ENCODE measurements at places on chromosomes 3 and 15.

DNA sequence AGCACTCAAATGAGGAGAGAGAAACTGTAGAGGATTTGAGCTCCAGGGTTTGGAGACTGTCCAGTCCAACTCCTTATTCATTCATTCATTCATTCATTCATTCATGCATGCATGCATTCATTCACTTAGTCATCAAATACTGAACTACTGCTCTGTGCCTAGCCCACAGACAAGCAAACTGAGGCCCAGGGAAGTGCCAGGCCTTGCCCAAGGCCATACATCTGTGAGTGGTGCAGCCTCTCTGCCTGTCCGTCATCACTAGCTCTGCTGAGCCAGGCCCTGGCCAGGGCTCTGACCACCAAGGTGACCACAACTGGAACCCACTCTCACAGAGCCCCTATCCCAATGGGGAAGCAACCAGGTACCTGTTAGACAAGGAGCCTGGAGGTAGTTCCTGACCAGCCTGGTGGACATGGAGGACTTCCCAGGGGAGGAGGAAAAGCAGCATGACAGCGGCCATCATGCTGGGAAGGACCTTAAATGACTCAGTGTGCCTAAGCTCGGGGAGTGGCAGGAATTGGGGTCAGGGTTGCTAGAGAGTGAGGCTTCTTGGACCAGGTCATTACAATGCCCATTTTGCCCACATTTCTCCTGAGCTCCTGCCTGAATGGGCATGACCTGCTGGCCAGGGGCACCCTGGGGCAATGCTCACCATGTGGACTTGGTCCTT lies 27.5 kb upstream of the RPL29 start:
- DNase-seq: no peak

GRCh38 chr3:184016169-184016570 lies 1.5 kb downstream of the ABCC5 start:
- no peak for DNase-seq

GRCh38 chr15:54321426-54321825 lies 343.2 kb downstream of the UNC13C start:
- DNase-seq: no peak

DNA sequence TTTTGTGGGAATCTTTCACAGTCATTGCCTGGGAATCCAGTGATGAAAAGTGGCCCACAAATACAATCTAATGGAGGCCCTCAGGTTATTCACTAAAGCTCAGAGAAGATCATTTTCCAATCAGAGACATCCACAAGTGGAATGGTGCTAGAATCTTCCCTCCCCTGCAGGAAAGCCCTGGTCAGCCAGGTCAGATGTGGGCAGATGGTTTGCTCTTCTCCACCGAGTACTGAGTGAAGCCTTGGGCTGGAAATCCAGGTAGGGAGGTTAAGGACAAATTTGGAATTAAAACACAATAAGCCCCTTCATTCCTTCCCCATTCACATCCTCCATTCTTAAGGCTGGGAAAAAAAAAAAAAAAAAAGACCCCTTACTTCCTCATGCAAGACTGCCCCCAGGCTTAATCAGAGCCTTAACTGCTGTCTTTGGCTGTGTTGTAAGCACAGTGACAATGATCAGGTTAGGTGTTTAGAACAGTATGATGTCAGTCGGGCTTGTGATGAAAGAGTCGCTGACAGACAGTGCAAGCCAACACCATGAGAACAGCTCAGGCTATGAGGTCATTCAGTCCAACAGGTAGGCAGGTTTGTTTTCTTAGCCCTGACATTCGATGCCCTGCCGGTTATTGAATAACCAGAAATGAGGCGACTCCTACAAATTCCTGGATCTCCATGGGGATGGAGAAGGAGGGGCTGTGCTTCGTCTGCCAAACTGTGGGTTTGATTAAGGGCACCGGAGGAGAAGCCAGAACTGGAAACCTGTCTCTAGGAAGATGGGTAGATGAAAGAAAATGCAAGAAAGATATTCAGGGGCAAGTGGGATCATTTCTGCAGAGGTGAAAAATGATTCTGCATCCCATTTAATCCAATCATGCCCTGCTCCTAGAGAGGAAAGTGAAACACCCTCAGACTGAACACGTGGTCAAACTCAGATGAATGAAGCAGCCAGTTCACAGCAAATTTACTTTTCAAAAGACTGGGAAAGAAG lies 23.5 kb upstream of the HES1 start:
- DNase-seq: no peak

DNA sequence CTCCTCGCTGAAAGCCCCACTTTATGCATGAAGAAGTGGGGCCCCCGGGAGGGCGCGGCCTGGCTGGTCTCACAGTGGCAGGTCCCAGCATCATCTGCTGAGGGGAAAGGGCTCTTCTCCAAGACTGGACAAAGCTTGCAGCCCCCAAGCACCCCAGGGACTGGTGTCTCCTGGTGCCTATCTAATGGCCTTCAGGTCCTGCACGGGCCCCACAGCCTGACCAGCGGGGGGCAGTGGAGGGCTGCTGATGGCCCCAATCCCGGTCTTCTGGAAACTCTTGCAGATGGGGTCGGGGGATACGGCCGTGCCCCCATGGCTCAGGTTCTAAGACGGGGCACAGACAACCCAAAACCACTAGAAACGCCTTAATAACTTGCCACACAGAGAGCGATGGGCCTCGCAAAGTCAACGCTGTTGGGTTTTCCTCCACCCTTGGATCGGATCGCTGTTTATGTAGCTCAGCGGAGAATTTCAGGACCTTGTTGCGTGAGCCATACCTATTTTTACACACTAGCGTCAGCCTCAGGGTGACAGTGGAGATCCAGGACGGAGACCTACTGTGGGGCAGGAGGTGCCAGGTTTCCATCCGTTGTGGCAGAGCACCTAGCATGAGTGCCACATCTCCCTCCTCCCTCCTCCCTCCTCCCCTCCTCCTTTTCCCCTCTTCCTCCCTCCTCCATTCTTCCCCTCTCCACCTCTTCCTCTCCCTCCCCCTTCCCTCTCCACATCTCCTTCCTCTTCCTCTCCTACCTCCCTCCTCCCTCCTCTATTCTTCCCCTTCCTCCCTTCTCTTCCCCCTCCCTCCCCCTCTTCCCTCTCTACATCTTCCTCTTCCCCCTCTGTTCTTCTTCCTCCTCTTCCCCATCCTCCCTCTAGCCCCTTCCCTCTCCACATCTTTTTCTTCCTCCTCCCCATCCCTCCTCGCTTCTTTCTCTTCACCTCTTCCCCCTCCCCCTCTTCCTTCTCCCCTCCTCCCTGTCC lies 79.3 kb upstream of the ALDH1L1 start:
- no peak for DNase-seq

GRCh38 chr15:101113114-101114005 lies 138.5 kb downstream of the CHSY1 start:
- no peak for DNase-seq

- DNase-seq: no peak
Observed at GRCh38 chr3:48715174-48715800, 1.7 kb downstream of the IP6K2 start.

DNA sequence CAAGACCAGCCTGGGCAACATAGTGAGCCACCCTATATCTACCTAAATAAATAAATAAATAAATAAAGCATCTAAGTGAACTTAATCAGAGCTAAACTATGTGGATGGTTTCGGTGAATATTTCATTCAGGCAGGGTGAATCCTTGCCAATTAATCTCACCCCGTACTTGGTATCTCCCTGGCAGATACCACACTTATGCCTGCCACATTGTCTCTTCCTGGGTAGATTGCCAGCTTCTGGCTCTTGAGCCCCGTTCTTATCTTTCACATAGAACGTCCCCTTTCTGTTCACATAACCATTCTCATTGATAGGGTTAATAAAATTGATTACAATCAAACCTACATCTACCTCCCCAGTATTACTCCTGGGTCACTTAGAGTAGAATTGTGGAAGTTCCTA lies 7.0 kb downstream of the SNAP23 start:
- no peak for DNase-seq

GRCh38 chr3:46708401-46709156 lies 7.4 kb downstream of the TMIE start:
- no peak for DNase-seq

GRCh38 chr15:26690778-26691177 lies 82.1 kb downstream of the GABRB3 start:
- no peak for DNase-seq

GRCh38 chr3:139772539-139773500 lies 95.0 kb upstream of the NMNAT3 start:
- DNase-seq: no peak

DNA sequence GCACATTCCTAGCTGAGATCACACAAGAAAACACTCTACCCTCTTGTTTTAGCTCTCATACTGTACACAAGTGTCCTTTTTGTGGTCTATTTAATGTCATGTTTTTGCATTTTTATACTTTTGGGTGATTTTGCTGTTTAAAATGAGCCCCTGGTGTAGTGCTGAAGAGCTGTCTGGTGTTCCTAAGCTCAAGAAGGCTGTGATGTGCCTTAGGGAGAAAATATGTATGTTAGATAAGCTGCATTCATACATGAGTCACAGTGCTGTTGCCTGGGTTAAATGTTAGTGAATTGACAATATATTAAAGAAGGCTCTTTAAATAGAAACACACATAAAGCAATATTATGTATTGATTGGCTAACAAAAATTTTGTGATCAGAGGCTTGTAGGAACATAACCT lies 387.4 kb upstream of the C2CD4B start:
- DNase-seq: no peak

DNA sequence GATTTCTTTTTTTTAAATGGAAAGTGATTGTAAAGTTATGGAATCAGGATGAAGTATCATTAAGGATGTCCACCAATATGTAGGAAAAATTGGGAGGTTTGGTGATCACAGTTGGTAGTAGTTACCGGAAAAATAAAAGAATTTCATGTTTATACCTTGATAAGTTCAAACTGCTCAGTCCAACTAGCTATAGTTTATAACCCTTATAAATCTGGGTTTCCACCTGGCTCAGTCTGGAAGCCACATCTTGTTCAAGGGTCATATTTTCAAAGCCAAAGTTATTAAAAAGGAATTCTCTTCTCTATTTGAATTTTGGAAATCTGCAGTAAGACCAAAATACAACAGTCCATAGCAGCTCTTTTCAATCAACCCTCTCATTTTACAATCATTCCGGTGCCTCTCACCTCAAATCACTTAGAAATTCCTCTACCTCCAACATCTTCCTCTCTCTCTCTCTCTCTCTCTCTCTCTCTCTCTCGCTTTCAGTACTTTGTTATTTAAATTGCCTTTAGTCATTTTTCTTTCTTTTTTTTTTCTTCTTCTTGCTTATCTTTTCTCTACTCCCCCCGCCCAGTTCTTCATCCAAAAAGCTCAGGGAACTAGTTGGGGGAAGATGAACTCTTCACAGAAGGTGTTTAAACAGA lies 186.2 kb upstream of the TBC1D5 start:
- no peak for DNase-seq

GRCh38 chr3:164620423-164620822 lies 457.9 kb downstream of the SI start:
- no peak for DNase-seq

- no peak for DNase-seq
Observed at GRCh38 chr15:68515371-68516095, 63.3 kb upstream of the CORO2B start.

DNA sequence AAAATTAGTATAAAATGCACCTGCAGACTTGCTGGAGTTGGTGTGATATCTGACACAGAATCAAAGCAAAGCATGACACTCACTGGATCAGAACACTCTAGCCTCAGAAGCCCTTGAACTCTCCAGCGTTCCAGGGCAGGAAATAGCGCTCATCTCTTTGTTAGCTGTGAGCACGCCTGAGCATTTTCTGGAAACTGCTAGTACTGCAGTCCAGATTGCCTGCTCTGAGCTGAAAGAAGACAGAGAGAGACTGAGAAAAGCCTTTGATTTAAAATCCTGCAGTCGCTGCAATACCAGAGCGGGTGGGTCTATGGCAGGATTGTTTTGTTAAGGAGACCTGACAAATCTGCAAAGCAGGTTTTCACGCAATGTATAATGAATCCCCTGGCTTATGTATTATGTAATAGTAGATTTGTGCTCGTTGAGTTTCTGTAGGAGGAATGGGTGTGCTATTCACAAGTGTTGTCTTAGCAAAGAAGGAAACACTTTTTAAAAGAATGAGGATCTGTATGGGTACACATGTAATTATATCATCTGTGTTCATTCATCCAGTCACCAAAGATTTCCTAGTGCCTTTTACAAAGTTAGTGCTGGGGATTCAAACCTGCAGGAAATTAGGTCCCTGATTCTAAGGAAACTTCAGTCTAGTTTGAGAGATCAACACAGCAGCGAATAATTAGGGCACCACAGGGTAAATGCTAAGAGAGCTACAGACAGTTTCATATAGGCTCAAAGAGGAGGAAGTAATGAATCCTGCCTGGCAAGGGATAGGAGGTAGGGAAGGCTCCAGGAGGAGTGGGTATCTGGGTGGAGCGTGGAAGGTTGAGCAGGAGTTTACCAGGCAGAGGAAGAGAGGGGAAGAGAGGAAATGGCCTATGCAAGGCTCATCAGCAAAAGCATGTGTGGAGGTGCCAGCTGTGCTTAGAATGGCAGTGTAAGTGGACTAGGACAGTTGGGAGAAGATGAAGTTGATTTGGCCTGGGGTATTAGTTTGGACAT lies 26.1 kb upstream of the MGLL start:
- DNase-seq: no peak
